ENCODE measurements at places on chromosomes 7 and 10.

GRCh38 chr10:7651853-7652470, 14.8 kb downstream of the ITIH5 start:
- no peak for DNase-seq

- no peak for DNase-seq
Observed at GRCh38 chr7:33876596-33877274, 28.6 kb upstream of the BMPER start.

DNA sequence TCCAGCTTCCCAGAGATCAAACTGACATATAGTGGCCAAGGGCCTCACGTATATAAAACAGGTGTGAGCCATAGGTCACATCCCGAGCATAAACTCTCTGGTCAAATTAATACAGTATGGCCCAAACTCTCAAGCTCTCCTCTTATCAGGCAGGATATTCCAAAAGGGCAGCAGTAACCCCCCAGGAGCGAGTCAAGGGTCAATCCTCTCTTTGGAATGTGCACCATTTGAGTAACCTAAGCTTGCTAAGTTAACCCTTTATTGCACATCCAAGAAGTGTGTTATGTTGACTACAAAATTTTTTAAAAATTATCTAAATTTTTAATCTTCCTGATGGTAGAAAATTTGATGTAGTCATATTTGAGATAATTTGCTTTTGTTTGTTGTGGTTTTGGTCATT, 4.5 kb upstream of the TRIM24 start:
- DNase-seq = no peak

DNA sequence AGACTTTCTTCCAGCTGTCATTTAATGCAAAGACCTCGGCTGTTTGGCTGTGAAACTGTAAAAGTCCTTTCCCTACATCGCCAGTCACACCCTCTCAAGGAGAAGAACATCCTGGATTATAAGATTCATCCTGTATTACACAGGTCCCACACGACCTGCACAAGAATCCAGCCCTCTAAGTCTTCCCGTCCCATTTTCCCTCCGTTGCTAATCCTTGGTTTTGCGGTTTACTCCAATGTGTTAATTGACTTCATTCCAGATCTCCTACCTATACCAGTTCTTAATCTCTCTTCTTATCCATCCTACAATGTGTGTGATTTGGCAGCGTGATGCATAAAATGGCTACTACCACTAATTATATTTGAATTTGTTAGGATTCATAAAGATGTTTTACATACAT, 110.4 kb downstream of the COL28A1 start:
- no peak for DNase-seq

- no peak for DNase-seq
Observed at GRCh38 chr7:100013328-100013676, 2.1 kb upstream of the ZKSCAN1 start.

GRCh38 chr7:1109581-1110310, 21.8 kb downstream of the GPER1 start:
- no peak for DNase-seq

- DNase-seq = no peak
Observed at GRCh38 chr7:2651336-2651735, 19.6 kb downstream of the TTYH3 start.

- DNase-seq = no peak
Observed at GRCh38 chr10:44925811-44926750, 14.9 kb downstream of the TMEM72 start.

DNA sequence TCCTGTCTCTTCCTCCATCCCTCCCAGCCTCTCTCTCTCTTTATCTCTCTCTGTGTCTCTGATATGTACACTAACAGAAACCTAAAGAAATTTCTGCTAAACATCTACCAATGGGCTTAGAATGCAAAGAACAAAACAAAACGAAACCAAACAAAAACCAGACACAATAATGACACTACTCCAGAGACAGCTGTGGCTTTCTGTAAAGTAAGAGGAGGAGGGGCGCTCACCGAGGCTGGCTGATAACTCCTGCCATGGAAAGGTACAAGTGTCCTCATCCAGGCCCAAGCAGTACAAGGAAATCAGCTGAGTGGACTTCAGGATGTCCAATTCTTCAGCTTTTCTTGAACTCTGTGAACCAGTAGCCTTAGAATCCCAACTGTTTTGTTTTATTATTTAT, 70.4 kb upstream of the FZD8 start:
- DNase-seq = no peak
